ENCODE measurements at places on chromosomes 6 and 20.
A peak's percentile ranks its signal among the peaks of the same experiment; 100 is the strongest.

DNA sequence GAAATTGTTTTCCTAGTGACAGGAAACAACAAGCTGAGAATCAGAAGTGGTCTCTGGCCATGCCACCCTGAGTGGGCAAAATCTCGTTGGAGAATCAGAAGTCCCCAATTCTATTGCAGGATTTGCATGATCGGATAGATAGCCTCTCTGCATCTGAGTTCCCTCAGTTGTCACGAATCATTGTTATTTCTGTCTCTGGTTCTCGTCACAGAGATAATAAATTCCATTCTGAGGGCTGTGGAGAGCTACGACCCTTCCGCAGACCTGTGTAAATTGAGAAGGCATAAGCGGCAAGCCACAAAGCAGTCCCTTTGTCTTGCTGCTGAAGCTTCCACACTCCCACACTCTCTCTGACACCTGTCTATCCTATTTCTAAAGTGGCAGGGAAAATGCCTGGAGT is 102.4 kb upstream of the CNR1 start:
- peak; percentile 69 for DNase-seq

- DNase-seq = no peak
Measured at GRCh38 chr6:113694278-113695077, 162.7 kb upstream of the MARCKS start.

DNA sequence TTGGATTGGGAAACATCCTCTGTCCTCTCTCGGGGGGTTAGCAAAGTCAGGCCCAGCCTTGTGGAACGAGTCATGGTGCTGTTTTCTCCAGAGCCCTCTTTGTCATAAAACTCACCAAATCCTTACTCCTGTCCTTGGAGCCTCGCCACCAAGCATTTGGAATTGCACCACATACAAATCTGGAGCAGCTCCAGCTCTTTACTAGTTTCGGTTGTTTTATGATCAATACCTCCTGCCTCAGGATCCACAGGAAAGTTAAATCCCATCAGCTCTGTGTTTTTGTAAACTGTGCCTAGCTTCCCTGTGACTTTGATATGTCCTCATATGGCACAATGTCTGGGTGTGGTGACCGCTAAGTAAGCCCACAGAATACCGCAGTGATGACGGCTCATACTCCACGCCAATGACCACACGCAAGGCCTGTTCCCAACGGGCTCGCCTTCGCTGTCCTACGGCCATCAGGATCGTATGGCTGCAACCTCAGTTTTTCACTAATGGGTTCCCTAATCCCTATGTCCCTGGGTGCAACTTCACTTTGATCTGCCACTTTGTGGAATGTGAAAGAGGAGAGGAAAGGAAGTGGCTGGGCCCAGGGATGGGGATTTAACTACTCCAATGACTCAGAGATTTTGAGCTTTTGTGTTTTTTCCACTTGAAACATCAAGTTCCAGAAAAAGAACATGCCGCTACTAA is 111.3 kb upstream of the FOXQ1 start:
- DNase-seq = peak; percentile 74

- DNase-seq = no peak
Measured at GRCh38 chr6:3119040-3119723, 671 bp downstream of the BPHL start.

GRCh38 chr6:92267335-92267734 is 1152.0 kb downstream of the EPHA7 start:
- DNase-seq = no peak

- no peak for DNase-seq
Measured at GRCh38 chr20:58377017-58377416, 12.0 kb upstream of the VAPB start.

- no peak for DNase-seq
Measured at GRCh38 chr20:56773749-56774148, 144.6 kb downstream of the TFAP2C start.

GRCh38 chr6:34161857-34162515 is 16.1 kb upstream of the GRM4 start:
- peak; percentile 41 for DNase-seq

DNA sequence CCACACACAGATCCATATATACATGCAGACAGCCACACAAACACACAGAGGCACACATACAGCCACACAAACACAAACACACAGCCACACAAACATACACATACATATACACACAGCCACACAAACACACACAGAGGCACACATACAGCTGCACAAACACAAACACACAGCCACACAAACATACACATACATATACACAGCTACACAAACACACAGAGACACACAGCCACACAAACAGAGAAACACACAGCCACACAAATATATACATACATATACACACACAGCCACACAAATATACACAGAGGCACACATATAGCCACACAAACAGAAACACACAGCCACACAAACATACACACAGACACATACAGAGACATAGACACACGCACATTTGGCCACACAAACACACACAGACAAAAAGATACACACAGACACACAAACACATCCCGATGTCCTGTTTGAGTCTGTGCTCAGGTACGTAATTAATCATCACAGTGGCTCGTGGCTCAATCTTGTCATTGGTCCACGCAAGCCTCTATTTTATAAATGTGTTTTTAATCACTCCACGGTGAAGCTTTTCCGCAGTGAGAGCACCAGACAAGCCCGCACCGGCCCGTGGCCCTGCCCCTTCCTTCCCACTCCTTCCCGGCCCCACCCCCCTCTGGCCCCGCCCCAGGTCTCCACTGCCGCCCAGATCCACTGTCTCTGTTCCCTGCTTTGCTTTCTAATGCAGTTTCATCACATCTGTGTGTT is 135.3 kb downstream of the CDH4 start:
- peak; percentile 82 for DNase-seq

DNA sequence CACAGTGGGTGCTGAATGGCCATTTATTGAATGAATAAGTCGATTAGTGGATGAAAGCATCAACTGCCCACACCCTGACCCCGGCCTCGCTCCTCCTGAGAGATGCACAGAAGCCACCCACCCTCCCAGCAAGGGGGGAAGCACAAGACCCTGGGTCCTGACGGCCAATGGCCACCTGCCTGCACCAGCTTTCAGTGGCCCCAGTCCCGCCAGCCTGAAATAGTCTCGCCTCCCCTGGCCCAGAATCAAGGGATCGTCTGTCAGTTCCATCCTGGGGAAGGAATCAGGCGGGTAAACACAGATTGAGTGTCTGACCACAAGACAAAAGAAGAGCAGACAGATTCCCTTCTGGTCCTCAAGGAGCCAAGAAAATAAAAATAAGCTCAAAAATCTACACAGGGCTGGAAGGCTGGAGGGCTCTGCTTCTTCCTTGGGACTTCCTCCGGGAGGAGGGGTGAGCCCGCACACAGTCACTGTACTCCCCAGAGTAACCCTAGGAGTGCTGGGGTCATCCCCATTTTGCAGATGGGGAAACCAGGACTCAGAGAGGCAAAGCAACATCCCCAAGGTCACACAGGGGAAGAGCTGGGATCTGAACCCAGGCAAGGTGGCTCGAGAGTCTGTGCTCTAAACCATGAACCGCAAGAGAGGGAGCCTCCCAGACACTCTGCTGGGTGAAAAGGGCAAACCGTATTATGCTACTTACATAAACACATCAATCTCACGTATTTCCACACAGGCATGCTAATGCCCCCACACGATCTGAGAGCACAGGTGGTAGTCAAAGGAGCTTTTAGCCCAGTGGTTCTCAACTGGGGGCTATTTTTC is 7.8 kb downstream of the PREX1 start:
- no peak for DNase-seq

- DNase-seq = peak; percentile 47
Measured at GRCh38 chr6:151067684-151068596, 171.8 kb upstream of the AKAP12 start.

DNA sequence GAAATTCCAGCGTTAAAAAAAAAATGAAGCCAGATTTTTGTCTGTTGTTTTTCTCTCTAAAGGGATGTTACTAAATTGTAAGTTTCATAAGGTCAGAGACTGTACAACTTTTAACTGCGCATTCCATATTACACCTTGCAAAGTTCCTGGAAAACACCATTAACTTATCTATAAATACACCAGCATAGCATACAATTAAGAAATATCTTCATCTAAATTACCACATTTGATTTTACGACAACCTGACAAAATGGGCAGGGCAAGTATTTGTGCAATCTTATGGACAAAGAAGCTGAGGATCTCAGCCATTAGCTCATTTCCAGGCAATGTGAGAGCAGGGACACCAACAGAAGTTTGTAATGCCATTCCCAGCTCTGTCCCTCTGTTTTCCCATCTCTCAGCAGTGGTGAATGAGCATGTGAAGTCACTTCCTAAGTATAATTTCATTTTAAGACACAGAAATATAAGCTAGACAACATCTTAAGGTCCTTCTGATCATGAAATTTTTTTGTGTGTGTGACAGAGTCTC is 12.9 kb upstream of the GCM1 start:
- DNase-seq = no peak

DNA sequence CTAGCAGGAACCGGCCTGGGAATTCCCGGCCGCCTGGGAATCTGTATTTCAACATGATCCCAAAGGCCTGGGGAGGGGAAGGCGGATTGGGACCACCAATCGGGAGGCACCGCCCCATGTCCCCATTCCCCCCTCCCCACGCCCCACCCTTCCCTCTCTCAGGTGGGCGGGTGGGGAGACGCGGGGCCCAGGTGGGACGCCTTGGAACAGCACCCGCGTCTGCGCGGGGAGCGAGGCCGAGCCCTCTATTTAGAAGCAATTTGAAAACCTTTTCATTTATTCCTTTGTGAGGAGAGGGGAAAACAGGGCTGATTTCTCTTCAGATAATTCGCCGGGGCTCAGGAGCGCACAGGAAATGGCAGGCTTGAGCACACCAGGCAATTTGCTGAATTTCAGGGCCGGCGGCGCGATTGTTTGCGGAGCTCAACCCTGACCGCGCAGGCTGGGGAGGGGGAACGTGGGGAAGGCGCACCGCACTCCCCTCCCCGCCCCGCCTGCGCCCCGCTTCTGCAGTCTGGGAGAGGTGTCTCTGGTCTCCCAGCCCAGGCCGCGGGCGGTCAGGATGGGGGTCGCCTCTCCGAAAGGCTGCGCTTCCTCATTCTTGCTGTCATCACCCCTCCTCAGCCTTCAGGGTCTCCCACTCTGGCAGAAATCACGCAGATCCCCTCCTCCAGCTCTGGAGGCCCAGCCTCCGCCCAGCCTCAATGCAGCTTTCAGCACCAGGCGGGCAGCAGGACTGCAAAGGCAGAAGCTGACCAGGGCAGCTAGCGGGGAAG is 170.0 kb downstream of the GRM4 start:
- peak; percentile 55 for DNase-seq

- DNase-seq = no peak
Measured at GRCh38 chr6:111566873-111567517, 38.7 kb downstream of the TRAF3IP2 start.

GRCh38 chr6:15380351-15380750 is 134.5 kb downstream of the JARID2 start:
- DNase-seq = no peak

DNA sequence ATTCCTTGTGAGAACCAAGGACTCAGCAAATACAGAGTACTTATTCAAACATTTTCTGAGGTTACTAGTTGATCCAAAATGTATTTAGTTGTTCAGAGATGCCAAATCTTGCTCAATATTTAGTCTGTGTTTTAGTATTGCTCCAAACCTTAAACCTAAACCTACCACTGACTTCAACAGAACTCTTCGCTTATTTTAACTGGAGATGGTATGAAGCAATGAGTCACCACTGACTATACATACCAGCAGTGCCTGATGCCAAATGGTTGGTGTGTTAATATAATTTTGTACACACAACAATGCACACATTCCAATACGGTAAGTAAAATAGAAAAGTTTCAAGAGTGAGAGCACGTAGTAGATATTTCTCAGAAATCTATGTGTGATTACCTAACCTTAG is 1.9 kb upstream of the SPTLC3 start:
- DNase-seq = no peak

- DNase-seq = no peak
Measured at GRCh38 chr20:32436142-32436861, 78.2 kb downstream of the ASXL1 start.

DNA sequence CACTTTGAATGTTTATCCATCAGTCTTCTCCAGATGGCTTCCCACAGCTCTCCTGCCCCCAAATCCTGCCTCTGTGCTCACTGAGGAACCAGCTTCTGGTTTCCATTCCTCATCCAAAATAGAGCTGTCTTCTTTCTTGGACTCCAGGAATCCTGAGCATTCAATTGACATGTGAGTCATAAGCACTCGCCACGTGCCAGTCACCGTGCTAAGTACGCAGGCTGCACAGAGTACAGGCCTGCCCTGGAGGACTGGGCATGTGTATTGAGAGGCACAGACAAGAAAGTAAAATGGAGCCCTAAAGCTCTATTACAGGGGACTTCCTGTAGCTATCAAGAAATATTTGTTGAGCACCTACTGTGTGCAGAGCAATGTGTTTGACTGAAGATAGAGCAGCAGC is 39.7 kb upstream of the LRFN2 start:
- DNase-seq = peak; percentile 88

DNA sequence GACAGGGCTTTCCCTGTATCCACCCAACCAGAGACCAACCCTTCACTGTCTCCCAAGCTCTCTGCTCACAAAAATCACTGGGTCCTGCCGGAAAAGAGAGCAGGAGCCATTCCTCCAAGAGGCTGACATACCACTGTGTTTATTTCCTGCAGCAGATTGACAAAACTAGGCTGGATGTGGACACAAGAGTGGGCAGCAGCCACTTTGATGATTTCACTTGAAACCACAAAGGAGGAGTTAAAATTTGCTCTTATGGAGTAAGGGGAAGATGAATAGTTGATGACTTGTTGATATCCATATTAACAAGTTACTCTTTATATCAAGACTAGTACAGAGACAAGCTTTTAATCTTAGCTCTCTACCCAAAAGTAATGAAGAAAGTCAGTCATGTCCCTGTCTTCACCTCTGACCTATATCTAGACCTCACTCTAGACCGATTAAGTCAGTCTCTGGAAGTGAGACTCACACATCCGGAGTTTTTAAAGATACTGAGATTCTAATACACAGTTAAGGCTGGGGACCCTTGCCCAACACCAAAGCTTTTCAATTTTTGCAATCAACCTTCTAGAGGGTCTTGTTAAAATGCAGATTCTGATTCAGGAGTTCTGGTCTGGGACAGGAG is 73.8 kb downstream of the SCML4 start:
- peak; percentile 25 for DNase-seq

DNA sequence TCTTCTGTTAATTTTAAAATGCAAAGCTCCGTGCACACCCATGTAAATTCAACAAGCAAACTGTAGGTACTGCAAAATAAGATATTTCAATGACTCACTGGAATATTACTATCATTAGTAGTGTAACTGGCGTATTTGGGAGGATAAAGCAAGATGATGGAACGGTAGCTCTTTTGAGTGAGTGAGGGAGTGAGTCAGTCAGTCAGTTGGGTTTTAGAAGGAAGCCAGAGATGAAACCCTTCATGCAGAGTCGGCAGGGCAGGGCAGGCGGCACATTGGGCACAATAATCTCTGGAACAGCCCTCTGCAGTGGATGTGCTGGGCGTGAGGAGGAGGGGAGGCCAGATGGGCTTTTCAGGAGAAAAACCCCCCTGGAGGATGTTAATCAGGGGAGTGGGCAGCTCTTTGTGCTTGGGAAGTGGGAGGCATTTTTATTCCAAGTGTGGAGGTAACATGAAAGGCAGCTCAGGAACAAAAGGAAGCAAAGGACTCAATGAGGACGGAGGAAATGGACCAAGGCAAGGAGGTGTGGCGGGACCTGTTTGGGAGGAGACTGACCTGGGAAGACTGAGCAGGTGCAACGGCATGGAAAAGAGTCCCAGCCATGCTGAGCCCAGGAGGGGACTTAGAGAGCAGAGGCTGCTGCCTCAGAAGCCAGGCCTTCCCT is 171.2 kb downstream of the ZDHHC14 start:
- peak; percentile 54 for DNase-seq
